ENCODE measurements at places on chromosomes 2 and 18.

GRCh38 chr18:50558948-50559751 is 737 bp upstream of the MAPK4 start:
- no peak for DNase-seq

DNA sequence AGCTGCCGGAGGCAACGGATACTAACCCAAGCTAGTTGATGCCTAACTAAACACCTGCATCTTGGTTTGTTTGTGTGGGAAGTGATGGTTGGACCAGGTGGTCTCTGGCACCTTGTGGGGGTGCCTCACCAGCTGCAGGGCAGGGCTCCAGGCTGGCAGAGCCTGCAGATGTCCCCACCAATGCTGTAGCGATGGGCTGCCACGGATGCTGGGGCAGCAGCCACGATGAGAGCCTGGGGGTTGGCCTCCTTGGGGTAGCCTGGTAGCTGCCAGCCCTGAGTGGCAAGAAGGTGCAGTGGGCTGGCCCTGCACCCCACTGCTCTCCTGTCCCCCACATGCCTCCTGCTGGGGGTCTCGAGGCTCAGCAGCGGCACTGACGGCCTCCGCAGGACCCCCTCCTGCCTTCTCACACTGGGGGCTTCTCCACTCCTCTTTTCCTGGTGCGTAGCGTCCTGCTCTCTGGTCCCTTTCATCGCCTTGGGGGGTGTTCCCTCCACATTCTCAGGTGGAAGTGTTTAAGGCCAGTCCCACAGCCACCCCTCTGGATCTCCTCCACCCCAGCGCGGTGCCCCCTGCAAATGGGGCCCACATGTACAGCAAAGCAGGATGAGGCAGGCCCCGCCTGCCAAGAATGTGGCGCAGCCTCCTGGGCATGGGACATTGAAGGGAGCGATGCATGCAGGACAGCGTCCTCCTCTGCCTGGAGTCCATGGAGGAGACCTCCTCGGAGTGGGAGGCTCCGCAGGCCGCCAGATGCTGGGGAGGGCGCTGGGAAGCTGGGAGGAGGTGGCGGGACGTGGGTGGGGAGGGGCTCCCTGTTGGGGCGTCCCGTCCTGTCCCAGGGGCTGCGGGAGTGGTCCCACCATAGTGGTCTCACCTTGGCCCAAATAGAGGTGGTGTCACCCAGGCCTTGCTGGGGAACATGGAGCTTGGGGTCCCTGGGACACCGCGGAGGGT is 173.1 kb downstream of the ASB1 start:
- no peak for DNase-seq

DNA sequence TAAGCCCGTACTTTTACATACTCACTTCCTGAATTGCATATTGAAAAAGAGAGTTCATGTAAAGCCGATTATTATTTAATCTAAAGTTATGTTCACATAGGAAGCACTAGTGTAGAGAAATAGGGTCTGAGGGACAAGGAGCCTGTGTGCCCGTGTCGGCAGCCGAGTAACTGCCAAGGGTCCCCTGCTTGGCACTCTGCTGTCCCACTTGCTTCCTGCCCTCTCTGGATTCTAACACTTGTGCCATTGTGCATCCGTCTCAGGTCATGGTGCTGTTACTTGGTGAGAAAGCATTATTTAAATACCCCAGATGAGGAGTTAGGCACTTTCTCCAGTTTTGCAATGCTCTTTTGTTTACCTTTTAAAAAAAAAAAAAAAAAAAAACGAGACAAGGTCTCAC is 236.3 kb downstream of the AGAP1 start:
- no peak for DNase-seq

DNA sequence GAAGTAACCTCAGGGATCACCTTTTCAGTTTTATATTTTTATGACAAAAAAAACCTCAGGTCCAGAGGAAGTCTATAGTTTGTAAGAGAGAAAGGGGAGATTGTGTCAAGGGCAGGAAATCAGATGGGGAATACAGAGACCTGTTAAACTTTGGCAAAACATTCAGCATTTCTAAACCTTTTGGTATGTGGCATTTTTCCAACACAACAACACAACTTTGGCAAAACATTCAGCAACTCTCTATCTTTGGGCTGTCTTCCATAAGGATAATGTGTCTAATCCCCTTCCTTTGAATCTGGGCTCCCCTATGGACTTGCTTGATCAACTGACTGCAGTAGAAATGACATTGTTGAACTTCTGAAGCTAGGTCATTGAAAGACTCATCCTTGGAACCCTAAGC is 220.6 kb upstream of the CCDC68 start:
- DNase-seq: no peak

GRCh38 chr2:144683966-144684365 is 164.0 kb upstream of the ZEB2 start:
- DNase-seq: no peak

- no peak for DNase-seq
Measured at GRCh38 chr2:96882230-96882629, 12.3 kb upstream of the SEMA4C start.

DNA sequence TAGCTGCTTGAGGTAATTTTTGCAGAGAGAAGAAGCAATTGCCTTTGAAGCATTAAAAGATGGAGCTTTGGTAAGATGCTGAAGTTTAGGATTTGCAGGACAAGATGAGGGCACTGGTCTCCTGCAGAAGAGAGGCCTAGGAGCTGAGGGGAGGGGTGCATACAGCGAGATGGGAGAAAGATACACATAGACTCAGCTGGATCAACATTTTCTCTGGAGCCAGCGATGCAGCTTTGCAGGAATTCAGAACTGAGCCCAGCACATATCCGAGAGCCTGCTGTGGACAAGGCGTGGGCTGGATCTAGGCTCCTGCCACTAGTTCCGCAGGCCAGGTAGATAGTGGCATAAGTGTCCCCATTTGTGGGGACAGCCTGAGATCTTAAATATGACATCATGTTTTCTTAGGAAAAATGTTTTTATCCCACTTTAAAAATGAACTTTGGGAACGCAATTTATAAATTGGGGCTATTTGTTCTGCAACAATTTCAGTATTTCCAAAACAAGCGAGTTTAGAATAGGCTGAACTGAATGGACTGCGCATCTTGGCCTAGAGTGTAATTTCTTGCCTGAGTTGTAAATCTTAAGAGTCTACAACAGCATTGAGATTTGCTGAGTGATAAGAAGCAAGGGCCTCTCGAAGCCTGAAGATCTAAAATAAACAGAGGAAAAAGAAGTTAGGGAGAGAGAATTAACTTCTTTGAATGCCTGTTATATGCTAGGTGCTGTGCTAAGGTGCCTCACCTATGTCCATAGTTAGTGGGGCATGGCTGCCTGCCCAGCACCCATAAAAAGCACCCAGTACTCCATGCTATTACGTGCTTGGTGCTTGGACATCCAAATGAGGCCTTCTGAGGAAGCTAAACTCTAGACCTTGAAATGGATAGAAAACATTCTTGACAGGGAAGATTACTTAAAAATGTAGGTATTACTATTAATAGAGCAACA is 17.3 kb downstream of the GRHL1 start:
- no peak for DNase-seq

DNA sequence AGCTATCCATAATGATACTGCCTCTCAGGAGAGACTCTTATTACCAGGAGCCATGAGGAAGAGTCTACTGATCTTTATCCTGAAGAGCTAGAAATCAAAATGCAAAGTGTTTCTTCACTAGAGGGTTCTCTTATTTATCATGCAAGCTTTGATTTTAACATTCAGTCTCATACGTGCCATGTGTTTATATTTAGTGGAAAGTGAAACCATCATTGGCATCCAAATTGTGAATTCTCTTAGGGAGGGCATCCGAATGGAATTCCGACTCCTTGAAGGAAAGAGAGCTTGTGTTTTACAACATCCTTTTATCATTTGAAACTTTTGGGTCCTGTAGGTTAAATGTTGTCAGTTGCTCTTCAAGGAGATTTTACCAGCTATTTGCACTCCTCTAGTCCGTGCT is 170.4 kb upstream of the SESTD1 start:
- DNase-seq: no peak

GRCh38 chr2:191643429-191643828 is 34.5 kb upstream of the NABP1 start:
- DNase-seq: no peak

- no peak for DNase-seq
Measured at GRCh38 chr2:128665113-128665512, 346.4 kb upstream of the HS6ST1 start.

DNA sequence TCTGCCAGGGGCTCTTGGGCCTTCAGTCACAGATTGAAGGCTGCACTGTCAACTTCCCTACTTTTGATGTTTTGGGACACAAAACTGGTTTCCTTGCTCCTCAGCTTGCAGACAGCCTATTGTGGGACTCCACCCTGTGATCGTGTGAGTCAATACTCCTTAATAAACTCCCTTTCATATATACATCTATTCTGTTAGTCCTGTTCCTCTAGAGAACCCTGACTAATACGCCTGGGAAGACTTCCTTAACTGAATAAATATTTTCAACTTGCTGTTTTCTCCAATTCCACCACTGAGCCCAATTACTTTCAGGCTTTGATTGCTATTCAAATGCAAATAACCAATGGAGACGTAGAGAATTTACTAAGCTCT is 61.4 kb upstream of the CCDC195 start:
- DNase-seq: no peak

- no peak for DNase-seq
Measured at GRCh38 chr2:85648619-85649018, 19.4 kb downstream of the SFTPB start.

DNA sequence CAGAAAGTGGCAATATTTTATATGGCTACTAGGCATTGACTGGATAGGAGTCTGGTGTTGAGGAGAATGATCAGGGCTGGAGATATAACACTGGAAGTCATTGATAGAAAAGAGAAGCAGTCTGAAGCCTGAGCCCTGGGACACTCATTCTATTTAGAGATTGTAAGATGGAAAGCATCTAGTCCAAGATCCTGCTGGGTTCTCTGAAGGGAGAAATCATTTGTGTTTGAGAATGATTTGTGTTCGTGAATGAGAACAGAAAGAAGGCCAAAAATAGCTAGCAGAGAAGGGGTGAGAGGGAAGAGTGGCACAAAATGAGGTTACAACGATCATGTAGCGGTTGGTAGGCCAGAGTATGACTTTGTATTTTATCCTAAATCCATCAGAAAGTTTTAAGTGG is 7.6 kb upstream of the ALS2 start:
- no peak for DNase-seq

DNA sequence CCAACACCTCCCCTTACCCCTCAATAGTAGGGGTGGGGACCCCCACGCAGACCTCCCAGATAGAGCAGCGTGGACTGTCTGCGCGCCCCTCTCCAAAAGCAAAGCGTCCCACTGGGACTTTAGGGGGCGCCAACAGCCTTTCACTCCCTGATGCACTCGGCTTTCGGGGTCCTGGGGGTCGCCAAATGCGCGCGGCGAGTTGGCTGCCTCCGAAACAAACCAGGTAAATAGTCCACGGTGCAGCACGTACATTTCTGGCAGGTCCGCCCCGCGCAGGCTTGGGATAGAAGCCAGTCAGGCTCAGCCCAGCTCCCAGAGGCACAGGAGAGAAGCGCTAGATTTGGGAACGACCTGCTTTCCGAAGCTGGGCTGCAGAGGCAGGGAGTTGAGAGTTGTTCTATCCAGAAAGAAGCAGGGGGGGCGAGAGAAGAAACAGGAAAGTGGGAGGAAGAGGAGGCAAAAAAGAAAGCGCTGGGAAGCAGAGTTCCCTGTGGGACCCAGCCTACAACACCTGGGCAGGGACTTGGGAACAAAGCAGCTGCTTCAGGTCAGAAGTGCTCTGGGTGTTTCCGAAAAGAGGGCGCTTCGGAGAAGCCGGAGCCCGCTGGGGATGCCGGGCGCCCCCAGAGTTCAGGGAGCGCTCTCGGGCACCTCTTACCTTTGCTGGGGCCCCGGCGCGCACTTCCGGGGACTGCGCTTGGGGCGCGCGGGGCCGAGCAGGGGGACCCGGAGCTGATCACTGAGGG is 544 bp downstream of the EVA1A start:
- no peak for DNase-seq

- DNase-seq: no peak
Measured at GRCh38 chr2:97752342-97753334, 39.3 kb downstream of the ZAP70 start.

DNA sequence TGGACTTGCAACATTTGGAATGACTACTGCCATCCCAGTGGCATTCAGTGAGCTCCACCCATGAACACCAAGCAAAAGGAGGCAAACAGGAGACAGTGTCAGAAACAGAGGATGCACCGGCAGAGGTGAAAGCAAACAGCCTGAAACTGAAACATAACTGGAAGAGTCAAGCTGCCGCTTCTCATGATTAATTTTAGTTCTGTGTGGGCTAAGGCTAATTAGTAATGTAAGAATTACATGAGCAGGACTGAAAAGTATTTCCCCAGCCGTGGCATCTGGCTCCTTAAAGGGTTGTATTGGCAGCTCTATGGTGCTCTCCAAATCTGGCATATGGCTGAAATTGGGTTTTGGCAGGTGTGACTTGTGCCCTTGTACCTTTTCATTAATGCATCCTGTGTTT is 1108.1 kb downstream of the TSN start:
- no peak for DNase-seq

DNA sequence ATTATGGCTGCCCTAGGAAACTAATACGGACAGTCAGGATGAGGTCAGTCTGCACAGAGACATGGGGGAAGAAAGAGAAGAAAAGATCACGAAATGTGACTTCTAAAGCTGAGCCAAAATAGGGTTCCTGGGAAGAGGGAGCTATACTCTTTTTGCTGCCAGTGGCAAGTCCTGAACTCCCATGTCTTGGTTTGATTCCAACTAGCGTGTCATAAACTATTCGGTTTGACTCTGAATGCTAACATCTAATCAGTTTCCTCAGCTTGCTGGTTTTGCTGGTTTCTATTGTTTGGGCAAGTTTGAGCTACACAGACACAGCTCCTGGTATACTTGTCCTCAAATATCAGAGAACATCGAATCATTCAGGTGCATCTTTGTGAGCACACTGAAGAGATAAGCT is 80.5 kb upstream of the CYP1B1 start:
- DNase-seq: no peak

- DNase-seq: no peak
Measured at GRCh38 chr18:26071725-26072124, 18.7 kb downstream of the SS18 start.

DNA sequence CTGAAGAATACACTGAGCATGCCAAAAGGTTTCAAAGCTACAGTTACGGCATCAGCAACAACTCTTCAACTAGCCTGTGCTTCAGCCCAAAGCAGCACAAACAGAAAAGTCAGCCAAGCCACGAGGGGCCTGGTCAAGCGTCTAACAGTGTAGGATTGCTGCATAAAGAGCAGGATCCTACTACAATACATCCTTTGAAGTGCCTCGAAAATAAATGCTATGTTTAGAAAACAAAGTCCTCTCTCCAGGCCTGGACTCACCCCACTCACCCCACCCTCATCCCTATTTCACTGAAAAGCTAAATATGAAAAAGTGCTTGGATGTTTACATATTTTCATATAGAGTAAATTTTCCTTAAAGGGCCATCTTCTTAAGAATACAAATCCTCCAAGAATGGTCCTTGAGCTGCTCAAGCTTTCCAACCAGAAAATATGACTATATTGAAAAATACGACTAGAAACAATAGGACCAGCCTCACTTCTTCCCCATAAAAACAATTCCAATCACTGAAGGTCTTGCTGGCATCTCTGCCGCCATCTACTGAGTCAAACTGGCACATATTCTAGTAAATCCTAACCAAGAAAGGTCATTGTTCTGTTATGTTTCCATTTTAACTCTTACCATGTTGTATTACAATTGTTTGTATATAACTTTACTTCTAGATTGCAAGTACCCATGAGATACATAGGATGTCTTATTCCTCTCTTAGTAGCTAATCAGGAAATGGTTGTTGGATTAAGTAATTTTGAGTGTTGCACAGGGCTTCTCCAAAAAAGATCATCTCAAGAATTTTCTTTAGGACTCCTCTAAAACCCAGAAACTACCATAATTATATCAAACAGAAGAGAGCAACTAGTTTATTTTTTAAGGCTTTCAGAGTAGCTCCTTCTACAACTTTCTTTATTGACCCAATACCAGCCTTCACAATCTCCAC is 63.6 kb downstream of the CLHC1 start:
- DNase-seq: peak; percentile 32

- peak; percentile 30 for DNase-seq
Measured at GRCh38 chr2:172962824-172963223, 112.8 kb upstream of the MAP3K20 start.

All from stimulated activated CD4-positive, alpha-beta T cell treated with anti-CD3 and anti-CD28 coated beads, Interleukin-4, amount 100 ng/mL, for 24 hours (primary cell).